ENCODE measurements at places on chromosomes 4 and X. TPM values are rescaled to one million over a fixed set of nuclear protein-coding genes. Genes with fewer than 3 reads are reported as not detected.

WAS gene
- total RNA-seq: not detected

SEC24B gene
- 19.9 TPM for total RNA-seq

ADH1C gene
- not detected for total RNA-seq

CFAP47 gene
- not detected for total RNA-seq

TCEAL7 gene
- 37.0 TPM for total RNA-seq

COX7B2 gene
- total RNA-seq: not detected

DDIT4L gene
- 3.5 TPM for total RNA-seq

Measured in fibroblast of villous mesenchyme (primary cell).